Spinal cord (tissue), 10 donors: ENCODE measurements at places on chromosomes 7 and 10. TPM values are rescaled to one million over a fixed set of nuclear protein-coding genes. Genes with fewer than 3 reads are reported as not detected.

GRCh38 chr7:88668591-88668990 is 90.9 kb upstream of the ZNF804B start:
- no peak overlapping the region for H3K27ac ChIP-seq
- H3K4me3 ChIP-seq: no peak overlapping the region
- H3K4me1 ChIP-seq: no peaks in the 10 kb centered on the region
- H3K36me3 ChIP-seq: no peaks in the 10 kb centered on the region
- no peaks in the 10 kb centered on the region for H3K27me3 ChIP-seq
- no peak for DNase-seq

Gene AGR3
- polyA plus RNA-seq: 1.6 TPM

- H3K27ac ChIP-seq: no peak overlapping the region
- H3K36me3 ChIP-seq: peaks cover 9% of the 10 kb centered on the region
- DNase-seq: no peak
- peaks cover 49% of the 10 kb centered on the region for H3K4me1 ChIP-seq
These were observed 40.8 kb downstream of the INPP5A start for GRCh38 chr10:132578287-132578951.

GRCh38 chr10:20634839-20635238 is 262.3 kb downstream of the NEBL start:
- no peaks in the 10 kb centered on the region for H3K27me3 ChIP-seq
- no peak overlapping the region for H3K27ac ChIP-seq
- no peaks in the 10 kb centered on the region for H3K4me1 ChIP-seq
- H3K36me3 ChIP-seq: no peaks in the 10 kb centered on the region

- H3K27me3 ChIP-seq: no peaks in the 10 kb centered on the region
- no peaks in the 10 kb centered on the region for H3K4me1 ChIP-seq
- H3K36me3 ChIP-seq: no peaks in the 10 kb centered on the region
These were observed 46.1 kb downstream of the KLF6 start for GRCh38 chr10:3738855-3739350.

GRCh38 chr7:30655096-30655970 is 26.9 kb downstream of the CRHR2 start:
- DNase-seq: no peak
- no peaks in the 10 kb centered on the region for H3K36me3 ChIP-seq
- peaks cover 2% of the 10 kb centered on the region for H3K27me3 ChIP-seq
- H3K27ac ChIP-seq: no peak overlapping the region

Gene SUGCT
- polyA plus RNA-seq: 2.4 TPM

Gene LMOD2
- not detected for polyA plus RNA-seq

DNA sequence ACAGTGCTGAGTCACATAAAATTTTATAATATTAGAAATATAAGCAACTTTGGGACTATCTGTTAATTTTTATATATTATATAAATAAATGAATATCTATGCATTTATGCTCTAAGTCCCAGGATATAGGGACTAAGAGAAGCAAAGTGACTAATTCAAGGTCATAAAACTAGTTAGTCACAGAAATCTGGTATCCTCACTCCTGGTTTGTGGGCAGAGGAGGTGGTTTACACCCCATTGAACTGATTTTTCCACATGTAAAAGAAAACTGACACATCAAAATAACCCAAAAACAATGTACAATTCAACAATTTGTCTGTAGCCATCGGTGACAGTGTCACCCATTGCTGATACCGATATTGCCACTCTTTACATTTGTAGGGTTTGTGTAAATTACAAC is 3.0 kb downstream of the PCLO start:
- H3K4me1 ChIP-seq: peaks cover 4% of the 10 kb centered on the region
- H3K27me3 ChIP-seq: no peaks in the 10 kb centered on the region
- H3K36me3 ChIP-seq: peaks cover 9% of the 10 kb centered on the region
- H3K27ac ChIP-seq: no peak overlapping the region

DNA sequence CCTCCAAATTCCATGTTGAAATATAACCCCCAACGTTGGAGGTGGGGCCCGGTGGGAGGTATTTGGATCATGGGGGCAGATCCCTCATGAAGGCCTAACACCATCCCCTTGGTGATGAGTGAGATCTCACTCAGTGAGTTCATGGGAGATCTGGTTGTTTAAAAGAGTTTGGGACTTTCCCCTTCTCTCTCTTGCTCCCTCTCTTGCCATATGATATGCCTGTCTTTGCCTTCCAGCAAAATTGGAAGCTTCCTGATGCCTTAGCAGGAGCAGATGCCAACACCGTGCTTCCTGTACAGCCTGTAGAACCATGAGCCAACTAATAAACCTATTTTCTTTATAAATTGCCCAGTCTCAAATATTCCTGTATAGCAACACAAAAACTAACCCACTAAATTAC is 55.7 kb upstream of the CDK1 start:
- H3K27me3 ChIP-seq: no peaks in the 10 kb centered on the region
- H3K4me1 ChIP-seq: no peaks in the 10 kb centered on the region
- H3K4me3 ChIP-seq: no peak overlapping the region

DNA sequence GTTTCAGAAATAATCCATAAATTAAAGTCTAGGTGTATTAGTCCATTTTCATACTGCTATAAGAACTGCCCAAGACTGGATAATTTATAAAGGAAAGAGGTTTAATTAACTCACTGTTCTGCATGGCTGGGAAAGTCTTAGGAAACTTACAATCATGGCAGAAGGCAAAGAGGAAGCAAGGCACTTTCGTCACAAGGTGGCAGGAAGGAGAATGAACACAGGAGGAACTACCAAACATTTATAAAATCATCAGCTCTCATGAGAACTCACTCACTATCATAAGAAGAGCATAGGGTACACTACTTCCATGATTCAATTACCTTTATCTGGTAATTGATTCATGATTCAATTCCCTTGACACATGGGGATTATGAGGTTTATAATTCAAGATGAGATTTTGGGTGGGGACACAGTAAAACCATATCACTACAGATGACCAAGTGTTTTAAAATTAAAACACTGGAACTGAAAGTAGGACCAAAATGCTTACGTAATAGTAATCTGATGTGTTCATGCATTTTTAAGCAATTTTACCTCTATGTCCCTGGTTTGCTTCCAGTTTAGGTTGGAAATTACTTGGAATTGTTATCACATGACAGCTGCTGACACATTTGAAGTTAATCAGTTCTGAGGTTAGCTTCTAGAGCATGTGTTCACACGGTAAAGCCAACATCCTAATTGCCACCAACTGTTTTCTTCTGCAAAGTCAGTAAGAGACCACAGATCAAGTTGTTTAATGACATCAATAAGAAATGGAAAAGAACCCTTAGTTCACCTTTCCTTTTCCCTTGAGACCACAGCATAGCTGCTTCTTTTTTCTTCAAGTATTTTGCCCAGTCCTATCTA is 48.4 kb upstream of the SEMA3C start:
- H3K27me3 ChIP-seq: no peaks in the 10 kb centered on the region
- H3K4me3 ChIP-seq: no peak overlapping the region
- H3K36me3 ChIP-seq: no peaks in the 10 kb centered on the region
- H3K4me1 ChIP-seq: no peaks in the 10 kb centered on the region
- no peak for DNase-seq

- H3K27ac ChIP-seq: no peak overlapping the region
- H3K36me3 ChIP-seq: no peaks in the 10 kb centered on the region
- no peak overlapping the region for H3K4me3 ChIP-seq
These were observed 47.4 kb downstream of the LRRC4 start for GRCh38 chr7:127983804-127984332.

GRCh38 chr10:104328646-104328895 is 9.7 kb downstream of the ITPRIP start:
- peak overlapping the region; percentile 2 for H3K4me3 ChIP-seq
- peak overlapping the region; percentile 95 for H3K27ac ChIP-seq
- peaks cover 4% of the 10 kb centered on the region for H3K36me3 ChIP-seq
- H3K4me1 ChIP-seq: peaks cover 75% of the 10 kb centered on the region
- H3K27me3 ChIP-seq: no peaks in the 10 kb centered on the region

DNA sequence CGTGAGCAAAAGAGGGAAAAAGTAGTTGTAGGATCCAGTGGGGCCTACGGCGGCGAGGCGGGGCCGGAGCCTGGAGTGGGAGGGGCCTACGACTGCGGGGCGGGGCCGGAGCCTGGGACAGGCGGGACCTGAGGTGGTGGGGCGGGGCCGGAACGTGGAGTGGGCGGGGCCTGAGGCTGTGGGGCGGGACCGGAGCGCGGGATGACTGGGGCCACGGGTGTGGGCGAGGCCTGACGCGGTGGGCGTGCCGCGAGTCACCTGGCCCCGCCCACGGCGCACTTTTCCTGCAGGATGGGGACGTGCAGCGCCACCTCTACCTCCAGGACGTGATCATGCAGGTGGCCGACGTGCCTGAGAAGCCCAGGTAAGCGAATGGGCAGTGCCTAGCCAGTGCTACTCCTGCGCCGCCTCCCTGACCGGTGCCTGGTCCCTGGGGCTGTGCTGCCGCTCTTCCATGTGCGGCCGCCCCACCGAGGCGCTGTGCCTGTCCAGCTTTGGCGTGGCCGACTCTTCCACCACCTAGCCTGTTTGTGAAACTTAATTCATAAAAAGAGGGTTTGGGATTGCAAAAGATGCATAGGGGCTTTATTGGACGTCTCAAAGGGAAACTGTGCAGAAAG is 496 bp downstream of the ZNF511 start:
- peaks cover 42% of the 10 kb centered on the region for H3K36me3 ChIP-seq
- H3K27me3 ChIP-seq: no peaks in the 10 kb centered on the region

DNA sequence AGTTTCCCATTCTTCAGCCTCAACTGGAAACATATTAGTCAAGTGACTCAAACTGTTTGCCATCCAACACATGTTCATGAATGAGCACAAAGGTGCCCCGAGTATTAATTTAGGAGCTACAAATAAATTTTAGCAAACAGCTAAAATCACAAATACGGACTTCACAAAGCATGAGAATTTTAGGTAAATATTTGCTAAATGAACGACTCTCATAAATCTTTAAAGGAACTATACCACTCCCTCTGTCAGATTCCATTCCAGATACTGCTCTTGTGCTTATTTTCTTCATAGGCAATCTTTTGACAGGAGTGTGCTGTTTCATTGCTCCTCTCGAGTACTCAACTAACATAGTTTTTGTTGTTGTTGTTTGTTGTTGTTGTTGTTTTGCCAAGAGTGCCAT is 330.9 kb downstream of the PARD3 start:
- H3K27me3 ChIP-seq: no peaks in the 10 kb centered on the region
- H3K27ac ChIP-seq: no peak overlapping the region

Gene INPP5F
- 274 TPM for polyA plus RNA-seq

Gene C10orf62
- polyA plus RNA-seq: not detected

DNA sequence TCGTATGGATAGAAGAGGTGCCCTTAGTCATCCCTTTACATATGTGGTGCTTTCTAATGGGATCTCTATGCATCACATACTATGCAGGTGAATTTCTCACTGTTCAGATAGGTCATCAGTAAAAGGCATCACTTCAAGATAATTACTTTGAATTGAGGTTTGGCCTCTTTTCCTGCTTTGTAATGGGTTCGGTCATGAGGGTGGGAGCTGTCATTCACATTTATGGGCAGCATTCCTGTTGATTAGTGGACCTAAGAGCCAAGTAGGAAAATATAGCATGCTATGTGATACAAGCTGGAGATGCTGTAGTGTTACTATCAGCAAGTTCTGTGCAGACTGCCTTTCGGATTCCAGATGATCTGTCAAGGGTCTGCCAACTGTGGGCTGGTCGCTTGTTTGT is 156.3 kb downstream of the LCOR start:
- H3K27ac ChIP-seq: no peak overlapping the region
- no peak overlapping the region for H3K4me3 ChIP-seq

Gene CALML3
- 0.08 TPM for polyA plus RNA-seq

DNA sequence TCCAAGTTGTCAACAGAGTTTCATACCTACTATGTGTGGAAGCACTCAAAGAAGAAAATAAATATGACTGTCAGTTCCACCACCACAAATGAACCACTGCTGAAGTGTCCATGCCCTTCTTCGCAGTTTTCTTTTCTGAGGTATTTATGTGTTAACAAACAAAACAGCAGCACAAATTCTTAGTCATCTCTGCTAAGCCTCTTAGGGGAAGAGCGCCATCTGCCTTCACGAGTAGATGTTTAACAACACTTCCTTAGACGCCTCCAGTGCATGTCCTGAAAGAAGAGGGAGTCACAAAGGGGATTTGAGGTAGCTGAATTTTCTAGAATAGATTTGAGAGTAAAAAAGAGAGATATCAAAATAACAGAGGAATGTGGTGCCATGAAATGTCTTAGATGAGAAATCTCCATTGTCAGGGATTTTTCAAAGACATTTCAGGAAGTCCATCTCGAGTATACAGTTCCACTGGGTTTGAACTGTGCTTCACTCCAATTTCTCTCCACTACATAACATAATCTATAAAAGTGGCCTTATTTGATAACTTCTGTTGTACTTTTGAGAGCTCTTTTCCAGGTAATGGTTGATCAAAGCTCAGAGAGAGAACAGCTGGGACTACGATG is 775.3 kb upstream of the POM121L12 start:
- no peak overlapping the region for H3K4me3 ChIP-seq
- H3K27me3 ChIP-seq: no peaks in the 10 kb centered on the region
- no peaks in the 10 kb centered on the region for H3K4me1 ChIP-seq
- no peak for DNase-seq
- H3K27ac ChIP-seq: no peak overlapping the region

GRCh38 chr7:101121991-101122932 is 4.6 kb upstream of the SERPINE1 start:
- peaks cover 2% of the 10 kb centered on the region for H3K27me3 ChIP-seq
- H3K4me1 ChIP-seq: peaks cover 22% of the 10 kb centered on the region
- no peaks in the 10 kb centered on the region for H3K36me3 ChIP-seq

- H3K36me3 ChIP-seq: no peaks in the 10 kb centered on the region
- H3K27me3 ChIP-seq: no peaks in the 10 kb centered on the region
- DNase-seq: no peak
- H3K4me3 ChIP-seq: no peak overlapping the region
These were observed 47.3 kb upstream of the INSYN2A start for GRCh38 chr10:127243490-127244272.
